HCT116 (cell line): ENCODE measurements at places on chromosomes 2 and 18. TPM values are rescaled to one million over a fixed set of nuclear protein-coding genes. Genes with fewer than 3 reads are reported as not detected.

Gene ERICH2
- total RNA-seq: 2.4 TPM

Gene TYMS
- 245 TPM for total RNA-seq

Gene SCN1A
- not detected for total RNA-seq

DNA sequence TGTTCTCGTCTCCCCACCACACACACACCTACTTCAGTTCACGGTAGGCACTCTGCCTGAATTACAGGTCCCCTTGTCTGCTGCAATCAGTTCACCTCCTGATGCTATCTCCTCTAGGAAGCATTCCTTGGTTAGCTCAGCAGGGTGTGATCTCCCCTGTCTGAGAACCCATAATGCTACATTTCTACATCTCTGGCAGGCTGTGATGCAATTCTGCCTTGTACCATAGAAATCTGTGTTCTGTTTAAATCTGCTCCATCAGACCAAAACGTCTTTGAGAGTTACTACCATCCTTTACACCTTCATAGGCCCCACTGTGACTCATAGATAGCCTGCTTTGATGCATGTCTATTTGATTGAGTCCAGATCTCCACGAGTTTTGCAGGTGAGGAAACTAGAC, 103.9 kb downstream of the TTC32 start:
- peaks cover 19% of the 10 kb centered on the region for H3K4me1 ChIP-seq
- no peak overlapping the region for H3K4me3 ChIP-seq
- H3K27me3 ChIP-seq: peaks cover 42% of the 10 kb centered on the region
- H3K36me3 ChIP-seq: no peaks in the 10 kb centered on the region

DNA sequence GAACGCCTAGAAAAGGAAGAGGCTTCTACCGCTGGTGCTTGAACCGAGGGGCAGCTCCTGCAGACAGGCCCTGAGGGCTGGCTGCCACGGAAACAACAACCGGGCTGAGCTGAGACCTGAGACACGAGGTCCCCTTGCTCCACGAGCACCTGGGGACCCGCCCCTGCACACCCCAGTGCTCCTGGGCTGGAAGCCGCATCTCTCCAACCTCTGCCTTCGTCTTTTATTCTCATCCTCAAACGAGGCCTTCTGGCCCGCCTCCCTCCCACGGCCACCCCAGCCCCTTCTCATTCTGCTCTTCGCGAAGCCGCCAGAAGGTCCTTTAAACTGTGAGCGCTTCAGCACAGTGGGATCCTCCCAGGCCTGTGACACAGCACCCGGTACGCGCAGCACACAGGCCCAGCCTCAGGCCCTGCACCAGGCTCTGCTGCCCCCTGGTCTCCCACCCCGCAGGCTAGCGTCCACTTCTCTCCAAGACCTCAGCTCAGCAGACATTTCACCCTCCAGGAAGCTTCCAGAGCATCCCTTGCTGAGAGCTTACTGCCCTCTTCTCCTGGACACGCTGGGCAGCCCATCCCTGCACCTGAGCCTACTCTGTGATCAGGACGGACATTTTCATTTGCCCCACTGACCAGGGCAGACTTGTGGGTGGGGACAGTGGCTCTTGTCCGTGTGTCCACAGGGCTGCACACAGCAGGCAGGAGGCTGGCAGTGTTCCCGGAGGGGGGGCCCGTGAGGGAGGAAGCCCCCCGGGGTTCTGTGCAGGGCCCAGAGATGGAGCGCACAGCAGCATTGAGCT, 149.7 kb downstream of the PXDN start:
- peaks cover 19% of the 10 kb centered on the region for H3K4me1 ChIP-seq
- peaks cover 43% of the 10 kb centered on the region for H3K27me3 ChIP-seq
- H3K36me3 ChIP-seq: no peaks in the 10 kb centered on the region
- no peak overlapping the region for H3K4me3 ChIP-seq
- no peak overlapping the region for H3K27ac ChIP-seq

- H3K27ac ChIP-seq: no peak overlapping the region
- H3K36me3 ChIP-seq: no peaks in the 10 kb centered on the region
- H3K4me3 ChIP-seq: no peak overlapping the region
- no peaks in the 10 kb centered on the region for H3K4me1 ChIP-seq
- H3K27me3 ChIP-seq: no peaks in the 10 kb centered on the region
- DNase-seq: no peak
These were observed 1118.3 kb upstream of the DDX18 start for GRCh38 chr2:116696223-116696622.
